ENCODE measurements at places on chromosomes 2 and 18.

DNA sequence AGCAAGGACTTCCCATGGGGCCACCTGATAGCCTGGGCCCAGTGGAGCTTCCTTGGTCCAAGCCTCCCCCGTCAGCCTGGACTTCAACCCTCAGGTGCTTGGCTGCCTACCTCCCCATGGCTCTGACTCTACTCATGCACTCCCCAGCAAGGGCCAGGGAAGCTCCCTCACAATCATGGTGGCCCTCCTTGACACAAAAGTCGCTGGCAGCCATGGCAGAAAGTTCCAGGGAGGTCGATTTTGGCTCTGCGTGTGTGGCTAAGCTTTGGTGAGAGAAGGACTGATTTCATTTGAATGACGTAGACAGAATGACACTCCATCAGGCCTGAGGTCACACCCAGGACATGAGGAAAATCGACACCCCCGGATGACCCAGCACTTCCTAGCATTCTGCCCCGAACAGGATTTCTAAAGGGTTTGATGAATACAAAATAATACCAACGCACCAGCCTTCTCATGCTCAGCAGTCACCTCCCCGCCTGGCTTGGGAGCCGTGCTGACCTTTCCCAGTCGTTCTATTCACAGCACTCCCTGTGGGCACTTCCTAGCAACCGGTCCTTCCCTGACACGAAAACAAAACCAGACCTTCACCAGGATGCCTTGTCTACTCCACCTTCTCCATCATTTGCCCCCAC, 52.7 kb downstream of the LBH start:
- DNase-seq, result no peak

DNA sequence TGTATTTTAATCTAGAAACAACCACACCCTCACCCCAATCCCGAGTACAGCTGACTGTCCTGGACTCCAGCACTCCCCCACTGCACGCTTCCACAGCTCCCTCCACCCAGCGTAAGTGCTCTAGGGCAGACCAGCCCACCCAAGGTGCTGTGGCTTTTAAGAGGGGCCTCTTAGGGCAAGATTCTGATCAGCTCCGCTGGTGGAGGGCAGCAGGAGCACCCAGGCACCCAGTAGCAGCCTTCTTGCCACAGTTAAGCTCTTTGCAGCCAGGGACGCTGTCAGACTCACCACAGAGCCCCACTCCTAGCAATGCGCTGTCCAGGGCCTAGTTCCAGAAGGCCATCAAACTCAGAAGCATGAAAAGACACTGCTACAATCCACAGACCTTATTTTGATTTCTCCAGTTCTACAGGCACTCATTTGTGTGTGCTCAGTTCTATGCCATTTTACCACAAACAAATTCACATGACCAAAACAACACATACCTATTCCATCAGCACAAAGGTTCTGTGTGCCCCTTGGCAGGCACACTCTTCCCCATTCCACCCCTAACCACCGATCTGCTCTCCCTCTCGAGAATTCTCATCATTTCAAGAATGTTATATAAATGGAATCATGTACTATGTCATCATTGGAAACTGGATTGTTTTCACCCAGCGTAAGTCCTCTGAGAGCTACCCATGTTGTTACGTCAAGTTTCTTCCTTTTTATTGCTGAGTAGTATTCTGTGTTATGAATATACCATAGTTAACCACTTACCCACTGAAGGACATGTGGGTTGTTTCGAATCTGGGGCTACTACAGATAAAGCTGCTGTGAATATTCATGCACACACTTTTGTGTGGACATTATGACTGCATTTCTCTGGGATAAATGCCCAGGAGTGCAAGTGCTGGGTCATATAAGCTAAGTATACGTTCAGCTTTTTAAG, 40.4 kb downstream of the PTPN2 start:
- no peak for DNase-seq

- DNase-seq, result no peak
Measured at GRCh38 chr18:65279668-65280305, 471.0 kb upstream of the CDH7 start.

- DNase-seq, result no peak
Measured at GRCh38 chr2:211751848-211752247, 786.8 kb downstream of the ERBB4 start.

DNA sequence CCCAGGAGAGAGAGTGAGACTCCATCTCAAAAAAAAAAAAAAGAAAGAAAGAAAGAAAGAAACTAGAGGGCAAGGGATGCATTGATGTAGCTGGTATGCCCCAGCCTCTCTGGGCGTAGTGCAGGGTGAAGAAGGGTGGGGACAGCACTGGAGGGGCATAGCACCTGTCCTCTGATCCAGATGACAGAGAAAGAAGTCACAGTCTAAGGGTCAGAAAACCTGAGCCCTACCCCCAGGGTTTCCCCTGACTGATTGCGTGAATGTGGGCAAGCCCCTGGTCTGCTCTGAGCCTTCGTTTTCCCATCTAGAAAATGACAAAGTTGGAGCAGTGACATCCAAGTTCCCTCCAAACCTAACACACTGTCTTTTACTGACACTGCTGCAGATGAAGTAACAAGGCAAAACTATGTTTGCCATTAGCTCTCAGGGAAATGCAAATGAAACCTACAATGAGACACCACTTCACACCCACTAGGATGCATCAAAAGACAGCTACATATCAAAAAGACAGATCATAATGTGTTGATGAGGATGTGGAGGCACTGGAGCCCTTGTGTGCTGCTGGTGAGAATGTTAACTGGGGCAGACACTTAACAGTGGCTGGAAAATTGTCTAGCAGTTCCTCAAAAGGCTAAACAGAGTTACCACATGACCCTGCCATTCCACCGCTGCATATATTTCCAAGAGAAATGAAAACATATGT, 19.5 kb upstream of the YWHAQ start:
- no peak for DNase-seq

GRCh38 chr2:219675221-219675620, 47.8 kb downstream of the SLC4A3 start:
- no peak for DNase-seq

DNA sequence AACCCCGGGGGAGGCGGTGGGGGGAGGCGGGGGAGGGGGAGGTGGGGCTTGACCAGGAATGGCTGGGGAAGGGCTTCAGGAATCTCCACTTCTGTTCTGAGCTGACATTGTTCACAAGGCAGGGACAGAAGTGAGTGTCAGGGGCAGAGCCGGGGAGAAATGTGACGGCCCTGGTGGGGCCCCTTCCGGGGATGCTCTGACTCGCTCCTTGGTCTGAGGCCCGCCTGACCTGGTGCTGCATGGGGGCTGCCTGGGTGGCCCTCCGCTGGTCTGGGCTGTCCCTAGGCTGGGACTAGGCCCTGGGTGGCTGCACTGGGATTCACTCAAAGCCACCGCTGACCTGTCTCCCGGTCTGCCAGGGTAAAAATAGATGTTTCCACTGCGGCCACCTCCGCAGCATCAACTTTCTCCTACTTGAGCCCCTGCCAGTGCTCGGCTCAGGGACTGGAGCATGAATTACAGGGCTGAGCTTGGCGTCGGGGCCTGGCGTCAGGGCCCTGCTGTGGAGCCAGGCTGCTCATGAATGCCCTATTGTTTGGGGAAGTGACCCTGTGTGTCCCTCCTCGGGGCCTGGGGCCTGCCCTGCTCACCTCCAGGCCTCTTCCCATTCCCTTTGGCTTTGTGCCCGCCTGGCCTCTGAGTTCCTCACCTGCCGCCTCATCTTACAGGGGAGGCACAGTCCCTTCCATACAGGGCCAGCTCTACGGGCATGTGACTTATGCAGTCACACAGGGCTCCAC, 247.5 kb downstream of the DYSF start:
- no peak for DNase-seq

- peak; percentile 29 for DNase-seq
Measured at GRCh38 chr2:10490806-10491291, 42.7 kb upstream of the ODC1 start.

DNA sequence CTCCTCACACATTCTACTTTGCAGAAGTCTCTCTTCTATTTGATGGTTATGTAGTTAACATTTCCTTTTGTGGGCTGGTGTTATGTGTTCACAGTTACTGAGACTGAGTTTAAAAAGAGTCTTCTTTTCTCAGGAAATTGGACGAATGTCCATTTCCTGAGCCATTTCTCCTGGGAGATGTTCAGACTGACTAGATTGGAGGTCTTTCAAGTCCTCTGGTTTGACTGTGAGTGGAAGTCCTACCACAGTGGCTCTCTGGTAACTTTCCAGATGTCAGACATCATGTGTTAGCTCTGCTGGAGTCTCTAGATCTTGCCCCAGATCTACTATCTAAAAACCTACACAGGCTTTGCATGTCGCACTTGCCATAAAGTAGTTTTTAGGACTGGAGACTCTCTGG, 116.0 kb downstream of the GALR1 start:
- no peak for DNase-seq

DNA sequence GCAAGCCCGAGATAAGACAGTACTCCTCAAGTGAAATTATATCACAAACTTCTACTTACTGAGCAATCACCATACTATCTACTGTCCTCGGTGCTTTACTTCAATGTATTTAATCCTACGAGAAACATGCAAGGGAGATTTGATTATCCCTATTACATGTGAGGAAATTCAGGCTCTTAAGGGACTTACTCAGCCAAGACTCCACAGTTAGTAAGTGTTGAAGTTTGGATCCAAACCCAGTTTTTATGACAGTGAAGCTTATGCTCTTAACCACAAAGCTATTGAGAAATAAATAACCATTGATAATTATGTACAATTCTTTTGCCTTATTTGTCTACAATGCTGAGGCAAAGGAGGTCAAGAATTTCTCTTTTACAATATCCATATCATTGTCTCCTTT, 672.9 kb upstream of the ACVR2A start:
- DNase-seq, result no peak

DNA sequence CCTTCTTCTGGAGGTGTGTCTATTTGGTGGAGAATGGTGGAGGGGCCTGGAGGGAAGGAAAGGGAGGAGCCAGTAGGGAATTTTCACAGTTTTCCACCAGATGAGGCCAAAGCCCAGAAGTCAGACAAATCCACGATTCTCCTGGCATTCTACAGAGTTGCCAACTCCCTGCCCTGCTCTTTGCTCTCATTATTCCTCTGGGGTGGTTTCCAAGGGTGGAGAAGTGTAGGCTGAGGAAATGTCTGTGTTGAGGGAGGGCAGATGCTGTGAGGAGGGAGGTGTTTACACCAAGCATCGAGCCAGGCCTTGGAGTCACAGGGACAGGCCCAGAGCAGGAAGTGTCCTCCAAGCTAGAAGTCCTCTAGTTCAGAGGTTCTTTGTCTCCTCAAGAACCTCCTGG, 124.1 kb upstream of the LGALSL start:
- DNase-seq, result no peak

DNA sequence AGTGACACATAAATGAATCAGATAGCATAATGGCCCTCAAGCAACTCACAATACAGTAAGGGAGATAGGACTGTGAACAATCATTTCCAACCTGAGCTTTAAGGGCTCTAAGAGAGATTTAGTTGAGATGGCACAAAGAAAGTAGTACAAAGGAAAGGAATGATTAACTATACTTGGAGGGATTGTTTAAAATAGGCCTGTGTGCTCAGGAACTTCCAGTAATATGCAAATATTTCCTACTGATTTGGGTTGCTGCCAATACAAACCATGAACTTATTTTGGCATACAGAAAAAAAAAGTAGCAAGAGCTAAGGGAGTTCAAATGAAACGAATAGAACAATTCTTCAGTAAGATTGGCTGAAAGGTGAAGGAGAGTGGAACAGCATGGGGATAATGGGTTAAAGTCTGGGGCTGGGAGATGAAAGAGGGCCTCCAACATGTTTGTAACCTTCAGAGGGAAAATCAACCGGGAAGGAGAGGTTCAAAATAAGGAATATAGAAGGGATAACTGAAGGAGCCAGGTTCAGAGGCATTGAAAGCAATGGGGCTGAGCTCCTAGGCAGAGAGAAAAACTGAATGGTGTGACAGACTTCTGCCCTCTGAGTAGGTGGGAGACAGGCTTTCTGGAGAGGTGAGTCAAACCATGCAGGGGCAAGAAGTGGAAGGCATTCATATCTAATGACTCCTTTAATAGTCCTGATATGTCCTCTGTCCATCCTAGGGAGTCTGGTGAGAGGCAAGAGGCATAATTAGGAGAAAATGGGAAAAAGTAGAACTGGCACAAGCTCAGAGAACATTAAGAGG, 83.5 kb downstream of the DNAH7 start:
- DNase-seq, result no peak

DNA sequence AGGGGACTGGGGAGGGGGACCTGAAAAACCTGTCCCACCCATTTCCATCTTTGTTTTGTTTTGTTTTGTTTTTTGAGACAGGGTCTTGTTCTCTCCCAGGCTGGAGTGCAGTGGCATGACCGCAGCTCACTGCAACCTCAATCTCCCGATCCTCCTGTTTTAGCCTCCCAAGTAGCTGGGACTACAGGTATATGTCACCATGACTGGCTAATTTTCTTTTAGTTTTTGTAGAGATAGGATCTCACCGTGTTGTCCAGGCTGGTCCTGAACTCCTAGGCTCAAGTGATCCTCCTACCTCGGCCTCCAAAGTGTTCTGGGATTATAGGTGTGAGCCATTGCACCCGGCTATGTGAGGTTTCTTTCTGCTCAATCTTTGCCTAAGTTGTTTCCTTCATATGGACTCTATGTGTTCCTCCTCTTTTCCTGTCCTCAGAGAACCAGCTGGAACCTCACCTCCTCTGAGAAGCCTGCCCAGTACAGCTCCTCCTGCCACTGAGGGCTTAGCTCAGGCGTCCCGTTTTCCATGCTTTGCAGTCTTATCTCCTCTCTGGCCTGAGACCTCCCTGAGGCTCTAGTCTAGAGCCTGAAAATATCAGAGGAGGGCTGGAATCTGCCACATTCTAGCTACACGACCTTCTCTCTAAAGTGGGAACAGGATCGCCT, 74.8 kb downstream of the HS1BP3 start:
- no peak for DNase-seq

DNA sequence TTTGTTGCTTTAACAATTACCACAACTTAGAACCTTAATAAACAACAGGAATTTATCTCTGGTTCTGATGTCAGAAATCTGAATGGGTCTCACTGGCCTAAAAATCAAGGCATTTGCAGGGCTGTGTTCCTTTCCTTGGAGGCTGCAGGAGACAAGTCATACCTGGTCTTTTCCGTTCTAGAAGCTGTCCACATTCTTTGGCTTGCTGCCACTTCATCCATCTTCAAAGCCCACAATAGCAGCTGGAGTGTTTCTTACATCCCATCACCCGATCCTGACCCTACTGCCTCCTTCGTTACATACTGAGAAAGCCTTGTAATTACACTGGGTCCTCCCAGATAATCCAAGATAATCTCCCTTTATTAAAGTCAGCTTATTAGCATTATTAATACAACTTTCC, 18.1 kb downstream of the NETO1 start:
- no peak for DNase-seq

GRCh38 chr2:169106563-169107545, 37.5 kb downstream of the DHRS9 start:
- DNase-seq, result no peak

DNA sequence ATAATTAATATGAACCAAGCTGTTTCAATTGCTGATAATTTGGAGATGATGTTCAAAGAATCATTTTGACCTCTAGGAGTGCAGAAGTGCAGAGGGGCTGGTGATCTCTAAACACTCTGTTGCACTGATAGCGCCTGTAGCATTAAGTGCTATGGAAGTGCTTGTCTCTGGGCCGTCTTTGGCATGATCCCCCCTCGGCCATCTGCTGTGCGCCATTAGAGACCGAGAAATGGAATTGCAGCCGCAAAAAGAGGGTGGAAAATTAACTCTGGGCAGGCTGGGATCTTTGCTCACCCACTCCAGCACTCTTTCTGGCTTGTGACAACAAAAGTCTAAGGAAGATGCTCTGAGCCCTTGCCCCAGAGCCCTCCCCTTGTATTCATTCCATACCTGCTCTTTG, 23.4 kb downstream of the AKAIN1 start:
- no peak for DNase-seq
